ENCODE measurements at places on chromosomes 3 and 15.

DNA sequence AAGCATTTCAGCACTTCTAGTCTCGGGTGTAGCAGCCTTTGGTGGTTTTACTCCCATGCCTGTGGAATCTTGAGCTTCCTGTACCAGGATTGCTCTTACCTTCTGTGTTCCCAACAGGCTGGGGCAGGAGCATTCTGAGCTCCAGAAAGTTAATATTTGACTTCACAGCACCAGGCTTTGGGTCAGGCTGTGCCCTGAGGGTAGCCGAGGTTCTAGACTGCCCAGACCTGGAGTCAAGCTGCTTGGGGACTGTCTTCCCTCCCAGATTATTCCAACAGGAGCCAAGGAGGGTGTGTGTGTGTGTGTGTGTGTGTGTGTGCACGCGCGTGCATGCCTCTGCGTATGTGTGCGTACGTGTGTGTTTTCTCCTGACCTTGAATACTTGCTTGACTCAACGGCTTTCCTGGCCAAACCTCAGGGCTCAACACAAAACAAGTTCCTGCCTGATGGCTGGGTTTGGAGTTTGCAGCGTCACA, 94.8 kb downstream of the FLNB start:
- DNase-seq = no peak

DNA sequence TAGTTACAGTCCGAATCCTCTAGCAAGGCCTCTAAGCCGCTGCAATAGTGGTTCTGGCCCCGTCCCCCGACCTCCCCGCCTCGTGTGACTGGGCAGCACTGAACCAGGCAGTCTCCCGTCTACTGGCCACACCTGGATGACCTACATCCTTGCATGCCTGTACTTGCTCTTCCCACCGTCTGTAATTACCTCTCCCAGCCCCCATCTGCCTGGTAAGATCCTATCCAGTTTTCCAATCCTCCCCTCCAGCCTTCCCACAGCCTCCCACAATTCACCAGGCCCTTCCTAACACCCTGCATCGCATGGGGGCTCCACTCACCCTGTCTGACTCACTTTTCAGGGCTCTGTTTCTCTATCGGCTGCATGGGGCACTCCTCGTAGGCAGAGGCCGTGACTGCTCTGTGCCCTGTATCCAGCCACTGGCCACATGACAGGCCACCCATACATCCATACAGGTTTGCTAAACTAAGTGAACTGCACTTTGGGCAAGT, 32.8 kb downstream of the XXYLT1 start:
- no peak for DNase-seq

GRCh38 chr3:190786898-190787297, 75.6 kb downstream of the GMNC start:
- no peak for DNase-seq

DNA sequence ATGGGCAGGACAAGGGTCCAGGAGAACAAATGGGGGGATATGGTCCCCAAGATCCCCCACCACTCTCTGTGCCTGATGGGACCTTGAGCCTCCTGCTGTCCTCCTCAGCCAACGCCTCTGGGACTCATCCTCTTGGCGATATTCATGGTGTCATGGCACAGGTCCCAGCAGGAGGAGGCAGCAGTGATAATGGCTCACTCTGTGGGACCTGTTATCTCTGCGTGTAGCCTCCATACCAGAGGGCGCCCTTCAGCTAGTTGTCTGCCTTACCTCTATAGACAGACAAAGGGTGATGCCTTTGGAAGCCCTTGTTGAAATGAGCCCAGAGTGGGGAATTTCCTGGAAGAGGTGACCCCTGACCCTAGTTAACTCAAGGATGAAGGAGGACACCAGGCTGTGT, 7.4 kb downstream of the ZBTB47 start:
- no peak for DNase-seq

- DNase-seq = no peak
These were observed 52.4 kb downstream of the TRIM69 start for GRCh38 chr15:44788748-44789147.

- no peak for DNase-seq
These were observed 84.3 kb downstream of the RAB11A start for GRCh38 chr15:65953622-65954021.

DNA sequence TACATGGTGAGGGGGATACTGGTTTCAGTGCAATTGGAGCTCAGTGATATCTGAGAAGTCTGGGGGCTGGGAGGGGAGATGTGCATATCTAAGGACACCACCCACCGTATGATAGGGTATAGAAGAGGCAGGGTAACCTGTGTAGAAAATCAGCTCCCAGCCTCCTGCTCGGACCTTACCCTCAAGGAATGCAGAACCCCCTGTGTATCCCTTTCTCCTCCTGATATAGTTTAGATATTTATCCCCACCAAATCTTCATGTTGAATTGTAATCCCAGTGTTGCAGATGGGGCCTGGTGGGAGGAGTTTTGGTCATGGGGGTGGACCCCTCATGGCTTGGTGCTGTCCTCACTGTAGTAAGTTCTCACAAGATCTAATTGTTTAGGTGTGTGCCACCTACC, 48.2 kb upstream of the GATA2 start:
- DNase-seq = no peak

DNA sequence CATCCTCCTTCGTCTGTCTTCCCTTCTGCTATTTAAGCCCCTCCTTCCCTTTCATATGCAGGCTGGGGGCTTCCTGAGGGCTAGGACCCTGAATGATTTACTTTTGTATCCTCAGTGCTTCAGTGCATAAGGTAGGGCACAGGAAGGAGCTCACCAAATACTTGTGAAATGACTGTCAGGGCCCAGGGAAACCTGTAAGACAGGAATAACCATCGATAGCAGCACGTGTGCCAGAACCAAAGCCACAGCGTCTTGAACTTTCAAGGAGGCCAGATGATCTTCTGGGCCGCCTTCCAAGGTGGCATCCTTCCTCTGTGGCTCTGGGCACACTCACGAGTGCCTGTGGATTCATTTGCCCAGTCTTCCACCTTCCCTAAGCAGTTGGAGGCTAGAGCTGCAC, 3.9 kb downstream of the TMED3 start:
- DNase-seq = no peak

DNA sequence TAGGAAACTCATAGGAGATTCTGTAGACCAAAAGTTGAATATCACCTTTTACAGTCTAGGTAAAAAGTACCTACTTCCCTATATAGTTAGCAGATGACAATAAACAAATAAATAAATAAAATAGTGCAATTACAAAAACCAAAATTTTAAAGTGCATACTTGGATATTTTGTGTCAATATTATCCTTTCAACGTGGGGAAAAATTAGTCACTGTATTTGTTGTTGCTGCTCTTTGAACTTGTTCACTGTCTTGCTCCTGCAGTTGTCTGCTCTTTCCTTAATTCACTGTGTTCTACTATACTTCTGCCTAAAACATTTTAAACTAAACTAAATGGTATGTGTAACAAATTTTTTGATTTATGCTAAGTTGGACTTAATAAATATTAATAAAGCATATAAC, 889.0 kb downstream of the ROBO1 start:
- DNase-seq = no peak

DNA sequence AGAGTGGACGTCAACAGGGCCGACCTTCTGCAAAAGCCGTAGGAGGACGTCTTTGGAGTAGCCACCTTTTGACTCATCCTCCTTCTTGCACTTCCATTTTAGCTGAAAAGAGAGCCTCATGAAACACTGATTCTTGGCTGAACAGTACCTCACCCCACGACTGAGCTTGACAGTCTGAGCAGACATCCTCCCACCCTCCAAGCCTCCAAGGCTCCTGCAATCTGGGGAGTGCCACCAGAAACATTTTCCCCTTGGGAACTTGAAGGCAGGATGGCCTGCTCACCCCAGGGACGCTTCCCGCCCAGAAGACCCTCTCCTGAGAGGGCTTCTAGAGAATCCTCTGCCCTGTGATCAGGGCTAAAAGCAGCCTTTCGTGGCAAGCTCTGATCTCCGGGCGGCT, 5.2 kb downstream of the C15orf62 start:
- no peak for DNase-seq

DNA sequence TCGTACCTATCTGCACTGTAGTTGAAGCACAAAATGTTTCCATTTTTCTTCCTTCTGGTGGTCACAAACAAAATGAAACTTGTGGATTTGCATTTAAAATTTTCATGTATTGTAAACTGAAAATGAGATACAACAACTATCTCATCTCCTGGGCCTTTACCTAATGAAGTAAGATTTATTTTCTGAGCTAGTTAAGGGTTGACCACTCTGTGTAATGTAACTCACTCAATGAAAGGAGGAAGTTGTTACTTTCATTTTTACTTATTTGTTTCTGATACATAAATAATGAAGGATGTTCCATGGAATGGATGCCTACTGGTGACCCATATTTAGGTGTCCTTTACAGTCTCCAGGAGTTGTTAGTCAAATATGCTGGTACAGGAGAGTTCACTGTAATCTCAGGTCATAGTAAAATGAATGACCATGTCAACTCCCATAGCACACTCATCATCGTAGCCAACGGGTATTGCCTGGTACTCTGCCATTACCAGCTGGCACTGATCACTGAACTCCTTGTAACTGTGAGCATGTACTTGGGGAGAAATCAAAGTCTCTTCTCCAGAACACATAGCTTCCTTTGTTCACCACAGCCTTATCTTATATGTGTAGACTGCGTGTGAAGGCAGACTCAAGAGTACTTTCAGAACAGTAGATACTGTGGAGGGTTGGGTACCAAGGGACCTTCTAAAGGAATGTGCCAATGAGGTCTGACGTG, 474.2 kb upstream of the ROBO2 start:
- DNase-seq = no peak

GRCh38 chr3:17399586-17399985, 342.8 kb downstream of the TBC1D5 start:
- no peak for DNase-seq

DNA sequence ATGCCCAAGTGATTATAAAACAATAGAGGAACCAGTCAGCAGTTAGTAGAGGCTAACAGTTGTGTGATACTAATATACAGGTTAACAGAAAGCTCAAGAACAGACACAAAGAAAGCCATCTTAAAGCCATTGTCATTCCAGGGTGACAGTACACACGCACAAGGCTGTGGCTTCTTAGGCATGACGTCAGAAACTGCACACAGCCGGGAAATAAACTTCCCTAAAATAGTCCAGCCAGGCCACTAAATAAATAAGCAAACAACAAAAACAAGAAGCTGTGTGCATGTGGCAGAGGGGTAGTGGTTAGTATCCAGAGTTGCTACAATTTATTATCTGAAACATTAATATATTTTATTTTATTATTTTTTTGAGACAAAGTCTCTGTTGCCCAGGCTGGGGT, 49.8 kb downstream of the PPCDC start:
- no peak for DNase-seq

DNA sequence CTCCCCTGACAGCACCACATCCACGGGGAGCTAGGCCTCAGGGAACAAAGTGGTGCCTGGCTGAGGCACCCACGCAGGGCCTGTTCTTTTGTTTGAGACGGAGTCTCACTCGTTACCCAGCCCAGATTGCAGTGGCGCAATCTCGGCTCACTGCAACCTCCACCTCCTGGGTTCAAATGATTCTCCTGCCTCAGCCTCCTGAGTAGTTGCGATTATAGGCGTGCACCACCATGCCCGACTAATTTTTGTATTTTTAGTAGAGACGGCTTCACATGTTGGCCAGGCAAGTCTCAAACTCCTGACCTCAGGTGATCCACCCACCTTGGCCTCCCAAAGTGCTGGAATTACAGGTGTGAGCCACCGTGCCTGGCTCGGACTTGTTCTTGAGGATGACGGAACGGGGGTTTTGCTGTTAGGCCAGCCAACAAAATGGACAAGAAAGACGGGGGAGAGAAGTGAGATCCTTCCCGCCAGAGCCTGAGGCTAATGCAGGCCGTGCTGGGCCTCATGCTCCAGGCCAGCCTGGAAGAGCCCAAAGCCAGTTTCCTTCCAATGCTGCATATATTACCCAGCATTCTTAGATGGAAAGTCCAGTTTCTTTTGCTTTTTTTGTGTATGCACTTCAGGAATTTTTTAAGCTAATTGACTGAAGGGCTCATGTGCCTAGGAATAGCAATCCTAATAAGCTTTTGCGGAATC, 28.1 kb upstream of the FURIN start:
- no peak for DNase-seq

All from thoracic aorta (tissue), 2 donors.